ENCODE measurements at places on chromosomes 5 and 9. TPM values are rescaled to one million over a fixed set of nuclear protein-coding genes. Genes with fewer than 3 reads are reported as not detected.

GRCh38 chr5:92916036-92916435 is 665.0 kb downstream of the NR2F1-AS1 start:
- no peak for DNase-seq

DNA sequence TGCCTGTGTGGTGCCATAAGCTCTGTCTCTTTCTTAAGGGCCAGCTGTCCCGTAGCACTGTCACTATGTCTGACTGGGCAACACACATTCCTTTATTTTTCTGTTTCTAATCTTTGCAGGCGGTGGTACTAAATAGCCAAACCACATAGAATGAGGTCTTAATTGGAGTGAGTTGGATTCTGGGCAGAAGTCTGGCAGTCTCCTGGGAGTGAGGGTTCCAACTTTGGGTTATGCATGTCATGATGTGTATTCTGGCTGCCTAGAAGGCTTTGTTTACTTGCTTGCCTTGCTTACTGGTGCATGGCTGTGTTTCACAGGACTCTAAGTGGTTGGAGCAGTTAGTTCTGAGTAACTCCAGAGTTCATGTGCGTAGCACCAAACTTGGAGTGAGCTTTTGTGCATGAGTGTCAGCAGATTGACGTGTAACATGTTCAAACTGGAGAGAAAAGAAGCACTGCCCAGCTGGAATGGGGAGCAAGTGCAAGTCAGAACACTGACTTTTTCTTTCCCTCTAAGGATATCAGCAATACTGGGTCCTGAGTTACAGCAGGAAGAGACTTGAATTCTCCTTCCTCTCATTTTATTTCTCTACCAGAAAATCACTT is 185.8 kb downstream of the PCSK1 start:
- peak; percentile 62 for DNase-seq

DNA sequence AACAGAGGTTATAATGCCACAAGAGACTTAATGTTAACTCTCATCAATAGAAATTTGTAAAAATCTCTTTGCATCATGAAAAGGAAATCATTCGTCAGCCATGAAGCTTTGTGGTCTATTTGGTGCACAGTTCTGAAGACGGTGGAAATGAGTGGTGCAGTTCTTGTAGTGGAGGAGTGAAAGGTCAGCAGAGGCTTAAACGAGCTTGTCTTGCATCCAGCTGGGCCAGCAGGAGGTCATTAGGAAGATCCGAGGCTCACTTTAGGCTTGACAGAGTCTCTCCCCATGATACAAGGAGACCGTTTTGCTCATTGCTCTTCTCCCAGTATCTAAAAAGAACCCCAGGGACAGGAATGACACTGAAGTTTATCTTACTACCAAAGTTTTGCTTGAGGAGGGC is 440.8 kb downstream of the BNC2 start:
- DNase-seq, result no peak

DNA sequence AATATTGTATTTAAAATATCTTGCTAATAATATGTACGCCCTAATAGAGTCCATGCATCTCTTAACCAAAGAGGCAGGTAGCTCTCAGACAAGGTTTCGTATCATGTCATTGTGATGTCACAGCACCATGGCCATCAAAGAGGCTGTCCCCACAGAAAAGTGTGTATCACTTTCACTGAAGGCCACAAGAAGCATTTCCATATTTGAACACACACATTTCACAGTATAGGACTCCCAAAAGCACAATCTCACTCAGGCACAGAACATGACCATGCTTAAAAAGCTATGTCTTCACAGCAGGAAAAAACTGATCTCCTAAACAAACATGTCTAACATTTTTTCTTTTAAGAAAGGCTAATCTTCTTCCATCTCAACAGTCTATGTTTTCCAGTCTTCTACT is 133.8 kb downstream of the DENND1A start:
- DNase-seq, result no peak

GRCh38 chr9:27227192-27227591 is 69.8 kb downstream of the EQTN start:
- no peak for DNase-seq

DNA sequence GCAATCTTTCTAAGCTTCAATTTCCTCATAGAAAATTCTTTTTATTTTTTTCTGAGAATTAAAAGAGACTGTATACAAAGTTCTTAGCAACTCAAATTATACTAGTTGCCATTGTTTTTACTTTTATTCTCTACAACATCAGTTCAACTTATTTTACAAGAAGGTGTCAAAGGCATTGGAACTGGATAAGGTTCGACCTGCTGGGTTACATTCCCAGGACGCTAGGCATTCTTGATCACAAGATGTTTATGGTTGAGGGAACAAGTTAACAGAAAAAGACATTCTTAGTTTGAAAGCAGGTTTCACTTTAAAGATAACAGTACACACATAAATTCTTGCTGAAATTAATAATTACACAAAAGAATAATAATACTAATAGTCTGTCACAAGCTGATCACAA is 163.5 kb upstream of the SNX2 start:
- no peak for DNase-seq

DNA sequence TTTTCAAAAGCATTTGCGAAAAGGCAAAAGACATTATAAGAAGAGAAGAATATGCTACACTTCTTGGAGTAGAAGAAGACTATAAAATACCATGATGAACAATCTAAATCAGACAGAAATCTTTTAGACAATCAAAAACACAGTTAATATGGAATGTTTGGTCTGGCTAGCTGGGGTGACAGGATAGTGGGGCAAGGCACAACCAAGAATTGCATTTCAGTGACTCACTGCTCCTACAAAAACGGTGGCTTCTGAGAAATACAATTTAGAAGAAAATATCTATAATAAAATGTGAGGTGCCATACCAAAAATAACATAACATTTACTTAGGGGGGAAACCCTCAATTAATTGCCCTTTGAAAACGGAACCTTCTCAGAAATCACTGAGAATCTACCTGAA is 363.4 kb downstream of the NPR3 start:
- no peak for DNase-seq

DNA sequence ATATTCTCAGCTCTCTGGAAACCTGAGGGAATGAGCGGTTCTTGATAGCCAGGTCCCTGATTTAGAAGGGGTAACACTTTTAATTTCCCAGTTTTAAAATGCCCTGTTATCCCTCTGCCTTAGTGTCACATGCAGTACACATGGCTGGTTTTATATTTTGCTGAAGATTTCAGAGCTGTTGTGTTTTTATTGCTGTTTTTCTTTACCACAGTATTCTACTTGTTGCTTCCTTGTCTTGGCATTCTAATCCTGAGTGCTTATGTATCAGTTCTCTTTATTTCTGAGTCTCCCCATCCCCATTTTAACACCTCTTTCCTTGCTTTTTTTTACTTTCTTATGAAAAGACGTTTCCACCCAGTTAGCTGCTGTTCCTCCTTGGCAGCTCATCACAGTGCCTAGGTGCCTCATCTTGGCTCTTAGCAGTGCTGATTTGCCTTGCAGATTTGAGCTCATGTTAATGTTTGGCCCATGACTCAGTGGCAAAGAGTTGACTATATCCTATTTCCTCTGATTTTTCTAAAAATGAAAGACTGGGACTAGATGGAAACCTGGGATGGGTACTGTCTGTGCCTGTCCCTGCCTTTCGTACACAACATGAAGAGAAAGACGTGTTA is 3.7 kb downstream of the MTRR start:
- DNase-seq, result no peak

DNA sequence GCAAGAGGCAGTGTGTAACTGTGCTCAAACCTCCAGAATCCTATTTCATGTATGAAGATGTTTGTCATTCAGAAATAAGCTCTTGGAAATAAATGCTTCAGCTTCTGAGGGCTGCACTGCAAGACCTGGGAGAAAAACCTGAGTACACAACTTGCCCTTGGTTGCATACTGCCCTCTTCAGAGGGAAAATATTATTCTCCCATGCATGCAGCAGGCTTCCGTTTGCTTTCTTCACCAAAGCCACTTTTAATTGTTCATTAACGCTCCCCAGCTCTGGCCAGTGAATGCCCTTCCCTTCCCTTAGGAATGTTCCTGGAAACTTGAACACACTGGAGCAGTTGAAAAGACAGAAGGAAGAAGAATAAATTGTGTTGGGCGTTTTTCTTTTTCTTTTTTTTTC is 2.5 kb upstream of the WHRN start:
- DNase-seq, result no peak

DMRT3 gene
- not detected for polyA plus RNA-seq

GRCh38 chr9:113566712-113567071 is 103.2 kb downstream of the RGS3 start:
- DNase-seq, result no peak

DNA sequence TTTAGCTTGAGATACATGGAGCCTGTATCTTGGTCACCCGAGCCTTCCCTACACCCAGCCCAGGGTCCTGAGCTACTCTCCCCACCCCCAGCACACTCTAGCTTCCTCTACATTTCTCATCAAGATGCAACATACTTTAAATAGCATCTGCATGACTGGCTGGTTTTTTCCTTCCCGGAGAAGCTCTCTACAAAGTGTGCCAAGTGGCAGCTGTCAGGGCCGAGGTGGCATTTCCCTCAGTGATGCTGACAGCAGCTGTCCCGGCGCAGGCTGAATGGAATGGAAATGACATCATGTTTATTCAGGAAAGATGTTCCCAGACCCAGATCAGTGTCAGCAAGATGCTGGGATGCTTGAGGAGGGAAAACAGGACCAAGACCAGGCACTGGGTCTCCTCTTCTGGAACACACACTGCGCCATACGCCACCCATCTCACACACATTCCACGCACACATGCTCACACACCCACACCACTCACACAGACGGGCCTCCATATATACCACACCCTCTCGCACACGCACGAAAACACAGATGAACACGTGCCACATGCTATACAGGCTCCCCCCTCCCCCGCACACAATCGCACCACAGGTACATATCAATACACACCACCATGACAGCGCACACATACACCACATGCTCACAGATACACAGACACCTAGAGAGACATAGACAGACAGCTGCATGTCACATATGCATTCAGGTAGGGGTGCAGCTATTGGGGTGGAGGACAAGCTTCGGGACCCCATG is 67.8 kb downstream of the LHX2 start:
- DNase-seq, result no peak

GRCh38 chr5:79560771-79561524 is 47.0 kb upstream of the HOMER1 start:
- no peak for DNase-seq

ATP10B gene
- polyA plus RNA-seq, result 0.57 TPM

DNA sequence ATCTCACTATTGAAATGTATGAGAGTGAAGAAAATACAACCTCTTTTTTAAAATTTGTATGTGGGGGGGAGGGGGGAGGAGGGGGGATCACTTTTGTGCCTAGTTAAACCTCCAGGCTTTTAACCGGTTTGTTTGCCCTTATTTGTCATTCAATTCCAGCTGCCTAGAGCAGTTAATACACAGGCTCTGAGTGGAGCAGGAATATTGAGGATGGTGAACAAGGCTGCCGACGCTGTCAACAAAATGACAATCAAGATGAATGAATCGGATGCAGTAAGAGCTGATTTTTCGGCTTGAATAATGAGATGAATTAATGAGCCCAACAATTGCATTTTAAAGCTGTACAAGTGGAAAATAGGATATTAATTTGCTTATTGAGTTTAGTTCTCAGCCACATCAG is 28.7 kb upstream of the SNX24 start:
- DNase-seq, result no peak

- DNase-seq, result no peak
Measured at GRCh38 chr9:88478246-88478645, 56.7 kb upstream of the NXNL2 start.

ZBED3 gene
- 27.4 TPM for polyA plus RNA-seq

NKD2 gene
- polyA plus RNA-seq, result 7.7 TPM

DNA sequence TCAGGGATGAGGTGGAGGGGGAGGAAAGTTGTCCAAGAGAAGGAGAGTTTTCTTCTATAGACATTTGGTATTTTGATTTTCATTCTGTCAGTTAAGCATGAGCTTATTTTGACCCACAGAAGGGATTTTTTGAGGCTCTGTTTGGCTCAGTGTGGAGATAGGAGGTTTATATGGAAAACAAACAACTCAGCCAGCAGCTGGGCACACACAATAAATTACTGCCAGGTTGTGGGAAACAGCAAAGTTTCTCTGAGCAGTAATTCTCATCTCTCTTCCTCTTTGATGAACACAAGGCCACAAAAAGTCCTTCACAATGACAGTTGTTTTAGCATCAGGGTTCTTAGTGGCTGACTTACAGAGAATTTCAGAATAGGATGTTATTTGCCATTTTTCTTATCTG is 486.1 kb downstream of the KDM4C start:
- no peak for DNase-seq

SLCO4C1 gene
- 1.3 TPM for polyA plus RNA-seq

ANKRD34B gene
- not detected for polyA plus RNA-seq

MOB3B gene
- 19.1 TPM for polyA plus RNA-seq

DNA sequence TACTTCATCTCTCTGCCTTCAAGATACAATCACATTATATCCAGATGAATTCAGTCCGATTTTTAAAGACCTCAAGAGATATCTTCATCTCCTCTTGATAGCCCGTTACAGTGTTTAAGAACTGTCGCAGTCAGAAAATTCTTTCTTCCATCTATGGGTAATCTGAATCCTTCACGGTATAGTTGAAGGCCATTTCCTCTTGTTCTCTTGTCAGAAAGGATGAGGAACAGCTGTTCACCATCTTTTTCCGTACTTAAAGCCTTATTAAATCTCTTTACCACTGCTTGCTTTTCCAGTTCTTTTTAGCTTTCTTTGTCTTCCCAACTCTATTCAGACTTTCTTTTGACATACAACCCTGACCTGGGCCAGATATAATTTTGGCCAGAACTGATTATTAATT is 121.8 kb downstream of the XRCC4 start:
- no peak for DNase-seq

- no peak for DNase-seq
Measured at GRCh38 chr5:157046041-157046440, 12.9 kb downstream of the HAVCR1 start.

SHISAL2B gene
- polyA plus RNA-seq, result 8.3 TPM

GRPEL2 gene
- 30.8 TPM for polyA plus RNA-seq

DNA sequence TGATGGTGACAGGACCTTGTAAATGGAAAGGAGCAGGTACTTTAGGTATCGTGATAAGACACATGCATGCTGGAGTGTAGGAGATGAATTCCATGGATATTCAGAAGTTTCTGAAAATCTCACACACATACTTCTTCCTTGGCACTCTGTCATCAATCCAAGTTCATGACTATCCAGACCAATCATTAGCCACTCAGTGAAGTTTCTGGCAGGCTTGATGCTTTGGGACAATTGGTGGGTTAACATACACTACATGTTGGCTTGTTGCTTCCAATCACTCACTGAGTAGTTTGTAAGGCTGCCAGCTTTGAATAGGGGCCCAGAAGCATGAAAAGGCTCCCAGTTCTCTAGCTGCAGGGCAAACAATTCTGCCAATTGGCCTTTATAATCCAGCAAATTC is 147.6 kb downstream of the CEMIP2 start:
- DNase-seq, result peak; percentile 37

- no peak for DNase-seq
Measured at GRCh38 chr5:112732131-112732530, 5.6 kb upstream of the APC start.

- DNase-seq, result no peak
Measured at GRCh38 chr5:36696059-36696673, 89.8 kb downstream of the SLC1A3 start.

KIF27 gene
- 21.0 TPM for polyA plus RNA-seq

GRCh38 chr5:4230786-4231641 is 635.4 kb downstream of the IRX1 start:
- DNase-seq, result no peak
